RPMI7951 (cell line): ENCODE measurements at places on chromosomes 4 and X. TPM values are rescaled to one million over a fixed set of nuclear protein-coding genes. Genes with fewer than 3 reads are reported as not detected.

GRCh38 chr4:680551-680927 lies 6.2 kb downstream of the MYL5 start:
- DNase-seq = no peak

GRCh38 chrX:130772776-130773143 lies 130.2 kb downstream of the ENOX2 start:
- no peak for DNase-seq

GRCh38 chr4:121711263-121712000 lies 14.7 kb upstream of the ANXA5 start:
- DNase-seq = peak; percentile 97

DNA sequence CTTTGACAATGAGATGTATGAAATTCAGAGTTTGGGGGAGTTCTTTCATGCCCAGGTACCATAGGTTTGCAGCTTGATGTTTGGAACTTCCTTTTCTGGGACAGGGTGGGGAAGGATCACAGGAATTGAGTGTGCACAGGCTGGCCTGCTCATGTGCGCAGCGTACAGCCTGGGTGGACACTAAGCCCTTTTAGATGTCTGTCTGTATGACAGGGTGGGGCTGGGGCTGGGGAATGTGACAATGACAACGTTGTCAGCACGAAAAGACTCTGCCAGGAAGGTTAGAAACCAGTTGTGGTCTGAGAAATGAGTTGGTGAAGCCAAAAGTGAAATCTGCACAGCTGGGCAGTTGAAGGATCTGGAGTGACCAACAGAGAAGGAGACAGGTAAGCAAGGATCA lies 47.4 kb downstream of the WWC2 start:
- no peak for DNase-seq

DNA sequence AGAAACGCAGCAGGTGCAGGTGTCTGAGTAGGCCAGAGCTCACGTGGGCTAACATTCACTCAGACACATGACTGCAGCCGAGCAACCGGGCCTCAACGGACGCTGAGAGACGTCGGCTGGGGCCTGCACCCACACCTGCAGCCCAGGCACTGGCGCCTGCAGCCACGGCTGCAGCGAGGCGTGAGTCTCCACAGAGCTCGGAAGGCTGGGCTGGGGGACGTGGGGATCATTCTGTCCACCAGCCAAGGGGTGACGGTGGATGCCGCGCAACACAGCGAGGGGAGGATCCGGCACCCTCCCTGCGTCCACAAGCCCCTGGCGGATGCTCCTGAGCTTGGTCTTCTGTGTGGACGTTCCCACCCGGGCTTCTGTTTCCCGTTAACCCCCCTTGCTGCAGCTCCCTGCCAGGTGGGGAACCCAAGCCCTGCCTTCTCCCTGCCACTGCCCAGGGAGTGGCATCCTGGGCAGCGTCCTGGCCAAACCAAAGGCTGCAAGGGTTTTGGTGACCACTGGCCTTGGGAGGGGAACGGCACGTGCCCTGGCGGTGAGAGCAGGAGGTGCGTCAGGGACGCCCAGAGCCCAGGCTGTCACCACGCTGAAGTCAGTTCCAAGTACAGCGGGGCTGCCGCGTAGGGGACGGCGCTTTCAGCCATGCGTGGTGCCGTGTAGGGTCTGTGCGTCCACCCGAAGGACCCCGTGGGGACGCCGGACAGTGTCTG lies 16.3 kb downstream of the PPP2R3B start:
- no peak for DNase-seq

The CPEB2 gene
- 6.4 and 10.5 TPM in 2 replicates for total RNA-seq

The SCLT1 gene
- 23.8 and 24.0 TPM in 2 replicates for total RNA-seq

The TBC1D25 gene
- total RNA-seq = 5.9 and 7.4 TPM in 2 replicates

DNA sequence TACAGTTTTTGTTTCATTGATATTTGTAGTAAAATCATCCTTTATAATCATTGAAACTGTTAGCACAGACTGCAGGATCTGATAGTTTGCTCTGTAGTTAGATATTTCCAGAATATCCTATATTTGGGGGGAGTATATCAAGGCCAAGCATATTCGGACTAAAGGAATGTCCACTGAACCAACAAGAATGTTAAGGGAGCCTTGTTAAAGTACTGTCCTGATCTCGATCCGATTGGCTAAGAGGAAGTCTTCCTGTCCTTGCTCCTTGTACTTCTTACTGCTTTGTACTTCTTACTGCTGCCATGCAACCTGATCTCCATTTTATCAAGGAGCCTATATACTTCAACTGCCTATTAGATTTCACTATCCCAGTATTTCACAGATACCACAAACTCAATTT lies 449.3 kb downstream of the RPA4 start:
- no peak for DNase-seq

DNA sequence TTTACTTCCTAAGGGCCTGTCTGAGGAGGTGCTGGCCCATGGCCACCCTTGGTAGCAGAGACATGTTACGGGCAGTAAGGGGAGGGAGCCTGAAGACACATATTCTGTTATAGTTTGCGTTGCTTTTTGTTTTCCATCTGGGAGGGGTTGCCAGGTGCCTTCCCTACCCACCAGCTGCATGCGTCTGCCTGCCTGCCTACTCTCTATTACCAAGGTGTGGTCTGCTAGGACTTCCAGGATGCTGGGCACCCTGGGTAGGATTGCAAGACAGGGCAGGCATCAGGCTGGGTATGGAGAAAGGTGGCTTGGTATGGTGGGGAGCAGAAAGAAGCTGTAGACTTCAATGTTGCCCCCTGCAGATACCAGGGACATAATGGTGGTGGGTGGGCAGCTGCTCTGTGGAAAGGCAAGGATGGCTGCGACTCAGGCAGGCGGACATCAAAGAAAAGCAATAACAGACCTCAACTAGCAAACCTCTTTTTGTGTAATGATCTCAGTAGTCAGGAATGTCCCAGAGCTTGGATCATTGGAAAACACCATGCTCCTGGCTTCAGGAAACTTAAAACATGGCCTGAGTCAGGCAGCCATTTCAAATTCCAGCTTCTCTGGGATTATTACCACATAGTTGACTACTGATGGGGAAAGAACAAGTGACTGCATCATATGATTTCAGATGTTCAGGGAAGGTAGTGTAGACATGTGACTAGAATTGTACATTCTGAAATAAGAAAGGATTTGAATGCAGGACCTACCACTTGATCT lies 67.8 kb downstream of the HOPX start:
- peak; percentile 43 for DNase-seq

DNA sequence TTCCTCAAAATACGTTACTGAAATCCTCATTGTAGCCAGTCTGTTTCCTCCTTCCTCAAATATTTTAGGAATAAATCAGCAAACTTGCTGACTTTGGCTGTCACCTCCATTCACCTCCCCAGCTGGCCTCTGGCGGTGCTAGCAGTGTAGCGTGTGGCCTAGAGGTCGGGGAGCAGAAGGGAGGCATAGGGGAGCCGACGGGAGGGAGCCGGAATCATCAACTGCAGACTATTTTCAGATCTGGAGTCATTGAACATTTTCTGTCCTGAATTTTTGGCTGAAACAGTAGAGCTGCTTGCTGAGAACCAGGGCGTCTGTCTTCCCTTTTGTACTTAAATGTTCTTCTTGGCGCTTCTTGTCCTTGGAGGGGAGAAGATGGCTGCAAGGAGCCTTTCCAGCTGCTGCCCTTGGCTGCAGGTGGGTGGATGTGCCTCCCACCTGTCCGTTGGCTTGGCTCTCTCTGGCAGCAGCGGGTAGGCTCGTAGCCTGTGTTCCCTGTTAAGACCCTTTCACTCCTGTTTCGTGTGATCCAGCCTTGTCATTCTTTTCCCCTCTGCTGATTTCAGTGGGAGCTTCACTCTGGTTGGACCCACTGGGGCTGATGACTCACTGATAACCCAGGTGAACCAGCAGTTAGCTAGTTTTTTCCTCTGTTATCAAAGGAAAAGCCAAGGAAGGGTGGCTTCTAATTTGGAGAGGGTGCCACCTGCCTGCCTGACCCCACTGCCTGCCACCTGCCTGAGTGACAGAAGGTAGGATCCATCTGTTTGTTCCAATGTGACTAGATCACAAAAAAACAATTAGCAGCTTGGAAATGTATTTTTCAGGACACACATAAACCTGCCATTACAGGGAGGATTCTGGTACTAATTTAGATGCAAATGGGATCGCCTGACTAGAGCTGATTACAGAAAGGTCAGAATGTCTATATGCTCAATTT lies 135.9 kb downstream of the GATB start:
- peak; percentile 11 for DNase-seq

The STPG2 gene
- total RNA-seq = not detected in 2 replicates

DNA sequence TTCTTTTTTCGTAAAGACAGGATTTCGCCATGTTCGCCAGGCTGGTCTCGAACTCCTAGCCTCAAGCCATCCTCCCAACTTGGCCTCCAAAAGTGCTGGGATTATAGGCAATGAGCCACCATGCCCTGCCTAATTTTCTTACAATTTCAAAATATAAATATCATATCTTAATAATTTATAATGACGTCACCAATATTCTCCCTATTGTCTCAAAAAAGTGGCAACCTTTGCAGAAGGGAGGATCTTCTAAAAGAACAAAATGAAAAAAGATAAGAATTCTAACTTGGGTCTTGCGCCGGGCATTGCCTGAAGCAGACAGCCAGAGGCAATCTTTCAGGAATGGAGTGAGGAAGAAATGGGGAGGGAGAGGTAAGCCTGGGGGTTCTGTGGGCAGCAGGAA lies 37.9 kb upstream of the WAS start:
- DNase-seq = no peak

GRCh38 chrX:31058284-31058683 lies 13.6 kb downstream of the FTHL17 start:
- DNase-seq = no peak

- no peak for DNase-seq
Measured at GRCh38 chrX:65609237-65609636, 58.2 kb upstream of the MSN start.

DNA sequence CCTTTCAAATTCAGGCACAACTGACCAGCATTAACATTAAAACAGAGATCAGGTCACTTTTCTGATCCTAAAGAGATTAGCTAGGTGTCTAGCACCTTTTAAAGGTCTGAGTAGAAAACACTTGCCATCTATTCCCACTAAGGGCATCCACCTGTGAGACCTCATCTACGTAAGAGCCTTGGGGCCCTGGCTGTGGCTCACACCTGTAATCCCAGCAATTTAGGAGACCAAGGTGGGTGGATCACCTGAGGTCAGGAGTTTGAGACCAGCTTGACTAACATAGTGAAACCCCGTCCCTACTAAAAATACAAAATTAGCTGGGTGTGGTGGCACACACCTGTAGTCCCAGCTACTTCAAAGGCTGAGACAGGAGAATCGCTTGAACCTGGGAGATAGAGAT lies 11.8 kb downstream of the TBC1D9 start:
- DNase-seq = no peak

DNA sequence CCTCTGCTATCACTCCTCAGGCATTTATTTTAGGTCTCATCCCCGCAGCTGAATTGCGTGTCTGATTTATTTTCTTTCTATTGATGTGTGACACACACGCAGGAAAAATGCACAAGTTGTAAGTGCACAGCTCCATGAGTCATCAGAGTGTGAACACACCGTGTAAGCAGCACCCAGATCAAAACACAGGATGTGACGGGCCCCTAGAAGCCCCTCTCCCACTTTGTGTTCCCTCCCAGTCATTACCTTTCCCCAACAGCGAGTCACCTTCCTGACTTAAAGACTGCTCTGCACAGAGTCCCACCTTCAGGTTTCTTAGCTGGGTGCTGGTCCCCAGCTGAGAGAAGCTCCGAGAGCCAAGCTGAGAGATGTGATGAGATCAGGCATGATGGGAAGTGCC lies 436.7 kb downstream of the MID1IP1 start:
- DNase-seq = peak; percentile 41

GRCh38 chr4:61332693-61333092 lies 132.6 kb downstream of the ADGRL3 start:
- no peak for DNase-seq

The PQBP1 gene
- 74.1 and 75.8 TPM in 2 replicates for total RNA-seq
